ENCODE measurements at places on chromosomes 16 and 17.

GRCh38 chr16:80163339-80163738 is 377.5 kb upstream of the DYNLRB2 start:
- DNase-seq, result peak; percentile 2

- DNase-seq, result no peak
These were observed 11.9 kb downstream of the RAB40B start for GRCh38 chr17:82686366-82687324.

- peak; percentile 38 for DNase-seq
These were observed 908.4 kb downstream of the KCNJ18 start for GRCh38 chr17:22600644-22601298.

- no peak for DNase-seq
These were observed 10.1 kb upstream of the ERCC4 start for GRCh38 chr16:13909872-13910303.

DNA sequence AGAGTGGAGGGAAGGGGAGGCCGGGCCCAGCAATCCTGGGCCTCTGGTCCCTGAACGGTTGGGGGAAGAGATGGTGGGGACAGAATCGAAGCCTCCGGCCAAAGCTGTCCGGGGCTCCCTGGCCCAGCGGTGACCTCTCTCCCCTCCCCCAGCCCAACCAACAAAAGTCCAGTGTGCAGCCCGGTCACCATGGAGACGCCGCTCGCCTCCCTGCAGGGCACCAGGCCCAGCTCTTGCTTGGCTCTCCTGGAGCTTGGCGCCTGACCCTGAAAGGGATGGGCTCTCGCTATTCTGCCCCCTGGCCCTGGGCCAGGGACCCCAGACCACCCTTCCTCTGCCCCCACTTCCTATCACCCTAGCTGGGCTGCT is 1.3 kb downstream of the METRN start:
- peak; percentile 32 for DNase-seq

- DNase-seq, result no peak
These were observed 6.7 kb downstream of the INO80E start for GRCh38 chr16:30002614-30003346.

- DNase-seq, result no peak
These were observed 31.4 kb downstream of the PDIA2 start for GRCh38 chr16:314351-314750.

DNA sequence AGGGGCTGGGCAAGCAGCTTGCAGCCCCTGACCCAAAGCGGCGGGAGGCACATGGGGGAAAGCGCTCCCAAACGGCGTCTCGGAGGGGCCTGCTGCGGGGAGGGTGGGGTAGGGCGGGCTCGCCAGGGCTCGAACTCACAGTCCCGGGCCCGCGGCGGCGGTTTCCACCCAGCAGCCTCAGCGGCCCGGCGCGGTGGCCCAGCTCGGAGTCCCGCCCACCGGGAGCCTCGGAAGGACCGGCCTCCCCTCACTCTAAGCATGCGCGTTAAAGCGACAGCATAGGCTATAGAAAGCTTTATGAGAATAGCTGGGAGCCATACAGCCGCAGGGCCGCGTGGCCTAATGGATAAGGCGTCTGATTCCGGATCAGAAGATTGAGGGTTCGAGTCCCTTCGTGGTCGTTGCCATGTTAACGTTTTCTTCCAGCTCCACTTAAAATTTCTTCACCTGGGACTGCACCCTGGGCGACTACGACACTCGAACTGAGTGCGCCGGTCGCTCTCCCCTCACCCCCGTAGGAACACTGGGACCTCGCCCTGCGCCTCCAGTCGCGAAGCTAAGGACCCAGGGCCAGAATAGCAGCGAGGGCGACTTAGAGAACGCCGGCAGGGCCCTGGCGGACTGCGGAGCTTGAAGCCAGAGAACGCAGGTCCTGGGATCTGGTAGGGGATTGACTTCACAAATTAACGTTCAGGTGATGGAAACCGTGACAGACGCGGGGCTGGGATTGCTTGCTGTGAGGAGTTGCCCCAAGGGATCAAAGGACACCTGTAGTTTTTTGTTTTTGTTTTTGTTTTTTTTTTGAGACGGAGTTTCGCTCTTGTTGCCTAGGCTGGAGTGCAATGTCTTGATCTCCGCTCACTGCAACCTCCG is 15.8 kb downstream of the ZNF213 start:
- DNase-seq, result peak; percentile 99

DNA sequence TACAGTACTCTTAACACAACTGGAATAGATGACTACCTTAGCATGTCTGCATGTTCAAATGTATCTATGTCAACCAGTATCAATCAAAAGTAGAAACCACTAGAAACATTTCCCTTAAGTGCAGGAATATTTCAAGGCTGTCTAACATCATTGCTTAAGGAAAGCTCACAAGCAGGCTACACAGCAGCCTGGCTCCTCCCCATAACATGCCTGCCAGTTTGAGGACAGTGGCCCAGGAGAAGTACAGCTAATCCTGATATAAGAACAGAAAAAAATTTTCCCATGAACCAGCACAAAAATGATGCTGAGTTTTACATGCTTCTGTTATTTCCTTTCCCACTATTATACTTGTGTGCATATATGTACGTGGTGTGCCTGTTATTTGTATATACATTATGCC is 175.1 kb downstream of the MYO1D start:
- DNase-seq, result no peak

- no peak for DNase-seq
These were observed 58.1 kb upstream of the ERN1 start for GRCh38 chr17:64188088-64188487.

DNA sequence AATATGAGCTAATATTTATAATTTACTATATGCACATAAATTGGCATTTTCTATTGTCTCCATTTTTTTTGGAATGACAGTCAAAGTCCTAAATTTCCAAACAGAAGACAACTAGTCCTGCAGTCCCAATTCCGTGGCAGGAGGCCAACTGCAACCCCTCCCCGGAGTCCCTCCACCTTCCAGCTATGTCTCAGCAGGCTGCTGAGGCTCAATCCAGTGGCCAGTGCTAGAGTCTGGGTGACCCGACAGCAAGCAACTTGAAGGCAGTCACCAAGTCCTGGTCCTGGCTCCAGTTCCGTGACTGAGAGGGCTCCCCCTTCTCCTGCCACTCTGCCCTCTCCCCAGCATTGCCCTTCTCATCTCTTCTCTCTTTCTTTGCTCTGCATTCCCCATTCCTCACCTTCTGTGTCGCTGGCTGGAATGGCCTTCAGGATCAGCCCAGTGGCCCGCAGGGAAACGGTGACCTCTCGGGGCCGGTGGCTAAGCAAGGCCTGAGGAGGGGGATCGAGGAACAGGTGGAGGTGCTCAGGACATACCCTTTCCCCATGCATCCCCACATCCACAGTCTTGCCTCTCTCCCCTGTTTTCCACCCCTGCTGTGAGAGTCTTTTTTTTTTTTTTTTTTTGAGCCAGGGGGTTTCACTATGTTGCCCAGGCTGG is 22.4 kb upstream of the MFSD6L start:
- DNase-seq, result no peak

DNA sequence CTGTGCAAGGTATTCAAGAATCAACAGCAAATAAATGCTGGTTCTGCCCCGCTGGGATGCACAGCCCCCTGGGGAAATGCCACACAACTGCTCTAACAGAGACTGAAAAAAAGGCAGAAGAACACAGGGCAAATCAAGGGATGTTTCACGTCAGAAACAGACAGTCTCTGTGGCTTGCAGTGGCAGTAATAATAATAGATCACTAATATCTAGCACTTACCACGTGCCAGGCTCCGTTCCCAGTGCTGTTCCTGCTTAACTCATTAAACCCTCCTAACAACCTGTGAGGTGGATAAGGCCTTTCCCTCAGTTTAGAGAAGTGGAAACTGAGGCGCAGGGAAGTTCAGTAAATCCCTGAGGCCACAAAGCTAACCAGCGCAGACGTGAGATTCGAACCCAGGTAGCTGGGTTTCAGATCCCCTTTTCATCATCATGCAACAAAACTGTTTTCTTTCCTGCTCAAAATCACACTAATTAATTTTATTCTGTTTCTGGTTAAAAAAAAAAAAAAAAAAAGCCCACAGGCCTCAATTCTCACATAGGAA is 36.7 kb downstream of the ARHGAP17 start:
- no peak for DNase-seq

DNA sequence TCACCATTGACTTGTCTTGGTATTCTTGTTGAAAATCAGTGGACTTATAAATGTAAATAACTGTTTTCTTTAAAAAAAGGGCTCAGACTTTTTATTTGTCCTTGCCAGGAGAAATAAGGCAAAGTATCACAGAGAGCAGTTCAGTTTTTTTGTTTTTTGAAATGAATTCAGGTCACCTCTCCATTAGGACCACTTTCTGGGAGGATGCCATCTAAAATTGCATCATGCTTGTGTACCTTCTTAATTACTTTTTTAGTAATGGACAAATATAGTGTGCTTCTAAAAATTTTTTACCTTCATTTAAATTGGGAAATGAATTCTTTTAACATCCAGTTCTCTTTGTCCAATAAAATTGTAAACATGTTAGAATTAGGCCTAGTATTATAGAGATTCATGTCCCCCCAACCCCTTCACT is 210.0 kb downstream of the BCAS3 start:
- DNase-seq, result peak; percentile 4

GRCh38 chr16:75455677-75456076 is 8.8 kb downstream of the TMEM170A start:
- DNase-seq, result no peak

- DNase-seq, result no peak
These were observed at the start of gene ST6GALNAC1 for GRCh38 chr17:76643553-76644148. Gene ST6GALNAC1 (minus strand): TSS chr17:76643757. CDS start chr17:76643638, 119 bp downstream.

- DNase-seq, result peak; percentile 19
These were observed 98.5 kb downstream of the PGS1 start for GRCh38 chr17:78476973-78477372.

DNA sequence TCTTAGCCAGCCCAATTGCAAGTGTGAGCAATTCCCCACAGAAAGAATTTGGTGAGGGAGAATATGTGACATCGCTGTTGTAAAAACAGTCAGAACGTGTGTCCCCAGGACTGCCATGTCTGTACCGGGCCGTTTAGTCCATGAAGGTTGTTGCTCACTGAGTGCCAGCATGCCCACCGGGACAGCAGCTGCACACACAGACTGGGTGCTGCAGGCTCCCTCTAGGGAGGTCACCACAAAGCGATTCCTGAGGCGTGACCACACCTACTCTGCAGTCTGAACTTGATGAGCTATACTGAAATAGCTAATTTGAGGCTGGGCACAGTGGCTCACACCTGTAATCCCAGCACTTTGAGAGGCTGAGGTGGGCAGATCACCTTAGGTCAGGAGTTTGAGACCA is 44.1 kb upstream of the ADORA2B start:
- no peak for DNase-seq

- no peak for DNase-seq
These were observed 2.5 kb upstream of the FBXL19 start for GRCh38 chr16:30920891-30921290.

GRCh38 chr16:84501077-84501735 is 3.3 kb downstream of the MEAK7 start:
- no peak for DNase-seq

GRCh38 chr17:3818786-3819185 is 17.8 kb upstream of the ITGAE start:
- no peak for DNase-seq

GRCh38 chr17:3002538-3003295 is 60.7 kb downstream of the OR1D5 start:
- DNase-seq, result no peak

DNA sequence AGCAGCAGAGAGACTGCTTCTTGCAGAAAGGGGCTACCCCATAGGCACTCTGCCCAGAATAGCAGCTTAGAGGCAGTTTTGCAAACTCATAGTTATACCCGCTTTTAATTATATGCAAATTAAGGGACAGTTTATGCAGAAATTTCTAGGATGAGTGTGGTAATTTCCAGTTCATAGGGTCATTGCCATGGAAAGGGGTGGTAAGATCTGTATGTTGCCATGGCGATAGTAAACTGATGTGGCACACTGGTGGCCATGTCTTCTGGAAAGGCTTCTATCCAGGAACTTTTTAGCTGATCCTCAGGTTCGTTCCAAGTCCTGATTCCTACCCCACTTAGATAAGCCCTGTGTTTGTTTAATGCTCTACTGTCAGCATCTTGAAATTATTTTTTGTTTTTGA is 6.2 kb downstream of the STXBP4 start:
- DNase-seq, result no peak

DNA sequence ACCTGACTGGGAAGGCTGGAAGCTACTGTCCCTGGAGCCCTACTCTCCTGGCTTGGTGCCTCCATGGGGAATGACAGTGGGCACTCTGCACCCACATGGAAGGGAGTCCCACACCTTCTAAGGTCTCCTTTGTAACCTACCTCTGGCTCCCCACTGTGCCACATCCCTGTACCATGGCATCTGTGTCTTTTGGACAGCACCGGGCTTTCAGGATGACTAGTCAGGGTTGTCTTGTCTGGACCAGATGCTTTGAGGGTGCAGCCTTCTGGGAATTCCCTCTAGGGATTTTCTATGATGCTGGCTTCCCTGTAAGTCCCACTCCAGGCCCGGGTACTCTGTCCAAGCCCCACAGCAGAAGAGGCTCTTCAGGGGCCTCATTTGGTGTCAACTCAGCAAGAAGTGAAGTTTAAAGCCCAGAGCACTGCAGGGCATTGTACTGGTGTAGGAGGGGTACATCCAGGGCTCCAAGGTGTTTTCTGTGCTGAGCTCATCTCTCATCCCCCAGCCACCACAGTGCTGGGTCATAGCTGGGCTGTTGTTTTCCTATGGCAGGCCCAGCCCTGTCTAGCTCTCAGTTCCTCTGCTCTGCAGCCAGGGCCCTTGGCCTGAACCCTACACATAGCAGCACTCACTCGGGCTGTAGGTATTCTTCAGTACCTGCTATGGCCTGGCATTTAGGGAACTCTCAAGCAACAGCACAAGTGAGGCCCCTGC is 255.3 kb downstream of the CPPED1 start:
- DNase-seq, result no peak

DNA sequence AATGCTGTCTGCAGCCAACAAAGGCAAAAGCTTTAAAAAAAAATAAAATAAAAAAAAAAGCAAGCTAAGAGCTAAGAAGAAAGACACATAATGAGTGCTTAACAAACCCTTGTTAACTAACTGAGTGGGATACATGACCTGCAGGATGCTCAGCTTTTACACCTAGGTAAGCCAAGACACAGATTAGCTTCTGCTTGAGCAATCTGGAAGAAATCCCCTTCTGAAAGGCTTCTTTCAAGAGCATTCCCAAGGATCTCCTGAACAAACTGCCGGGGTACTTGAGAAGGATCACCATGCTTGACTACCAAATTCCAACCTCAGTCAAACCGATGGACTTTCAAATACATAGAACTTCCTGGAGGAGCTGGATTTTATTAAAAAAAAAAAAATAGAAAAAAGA is 92.9 kb downstream of the SMG6 start:
- no peak for DNase-seq

DNA sequence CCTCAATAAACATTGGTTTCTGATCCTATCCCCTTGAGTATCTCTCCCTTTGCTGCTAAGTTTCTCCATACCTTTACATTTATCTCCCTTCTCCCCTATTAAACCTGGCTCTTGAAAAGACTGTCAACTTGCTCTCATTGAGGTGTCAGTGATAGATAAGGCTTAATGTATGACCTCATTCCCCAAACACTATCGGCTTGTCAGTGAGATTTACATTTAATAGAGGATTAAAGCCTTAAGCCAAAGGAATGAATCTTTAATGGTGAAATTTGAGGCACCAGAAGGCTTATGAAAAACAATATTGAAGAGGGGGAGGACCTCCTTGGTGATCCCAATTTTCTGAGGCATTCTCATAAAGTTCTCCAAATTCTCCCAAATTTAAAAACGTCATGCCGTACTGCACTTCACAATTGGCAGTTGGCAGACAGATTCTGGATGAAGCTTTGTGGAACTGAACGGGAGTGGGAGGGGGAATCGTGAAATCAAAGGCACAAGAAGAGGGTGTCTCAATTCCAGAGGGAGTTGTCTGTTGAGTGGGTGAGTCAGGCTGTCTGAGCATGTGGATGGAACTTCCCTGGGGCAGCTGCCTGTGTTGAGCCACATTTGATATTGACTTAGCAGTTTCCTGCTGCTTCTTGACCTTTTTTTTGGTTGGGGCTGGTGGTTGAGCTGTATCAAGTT is 478.8 kb downstream of the NPIPA7 start:
- DNase-seq, result peak; percentile 91
